ENCODE measurements at places on chromosomes 1 and 21.

DNA sequence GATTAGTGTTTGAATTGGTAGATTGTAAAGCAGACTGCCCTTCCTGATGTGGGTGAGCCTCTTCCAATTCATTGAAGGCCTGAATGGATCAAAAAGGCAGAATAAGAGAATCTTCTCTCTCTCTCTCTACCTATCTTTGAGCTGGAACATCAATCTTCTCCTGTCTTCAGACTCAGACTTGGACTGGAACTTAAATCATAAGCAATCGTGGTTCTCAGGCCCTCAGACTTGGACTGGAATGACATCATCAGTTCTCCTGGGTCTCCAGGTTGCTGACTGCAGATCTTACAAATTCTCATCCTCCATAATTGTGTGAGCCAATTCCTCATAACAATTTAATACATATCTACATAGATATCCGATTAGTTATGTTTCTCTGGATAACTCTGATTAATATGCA lies 66.8 kb downstream of the IER5 start:
- no peak for DNase-seq

- no peak for DNase-seq
Measured at GRCh38 chr21:16215663-16216183, 485.9 kb downstream of the USP25 start.

DNA sequence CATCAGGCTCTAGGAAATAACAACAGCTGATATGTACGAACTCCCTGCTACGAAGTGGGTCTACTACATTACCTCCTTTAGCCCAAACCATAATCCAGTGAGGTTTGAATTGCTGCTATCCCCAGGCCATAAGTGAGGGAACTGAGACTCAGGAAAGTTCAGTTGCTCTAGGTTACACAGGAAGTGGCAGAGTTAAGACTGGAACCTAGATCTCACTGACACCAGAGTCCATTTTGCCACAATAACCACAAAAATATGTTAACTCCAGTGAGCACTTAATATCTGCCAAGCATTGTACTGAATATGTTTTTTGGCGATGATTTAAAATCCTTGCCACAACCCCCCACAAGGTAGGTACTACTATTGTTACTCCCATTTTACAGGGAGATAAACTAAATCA lies 8.9 kb upstream of the TADA1 start:
- no peak for DNase-seq

DNA sequence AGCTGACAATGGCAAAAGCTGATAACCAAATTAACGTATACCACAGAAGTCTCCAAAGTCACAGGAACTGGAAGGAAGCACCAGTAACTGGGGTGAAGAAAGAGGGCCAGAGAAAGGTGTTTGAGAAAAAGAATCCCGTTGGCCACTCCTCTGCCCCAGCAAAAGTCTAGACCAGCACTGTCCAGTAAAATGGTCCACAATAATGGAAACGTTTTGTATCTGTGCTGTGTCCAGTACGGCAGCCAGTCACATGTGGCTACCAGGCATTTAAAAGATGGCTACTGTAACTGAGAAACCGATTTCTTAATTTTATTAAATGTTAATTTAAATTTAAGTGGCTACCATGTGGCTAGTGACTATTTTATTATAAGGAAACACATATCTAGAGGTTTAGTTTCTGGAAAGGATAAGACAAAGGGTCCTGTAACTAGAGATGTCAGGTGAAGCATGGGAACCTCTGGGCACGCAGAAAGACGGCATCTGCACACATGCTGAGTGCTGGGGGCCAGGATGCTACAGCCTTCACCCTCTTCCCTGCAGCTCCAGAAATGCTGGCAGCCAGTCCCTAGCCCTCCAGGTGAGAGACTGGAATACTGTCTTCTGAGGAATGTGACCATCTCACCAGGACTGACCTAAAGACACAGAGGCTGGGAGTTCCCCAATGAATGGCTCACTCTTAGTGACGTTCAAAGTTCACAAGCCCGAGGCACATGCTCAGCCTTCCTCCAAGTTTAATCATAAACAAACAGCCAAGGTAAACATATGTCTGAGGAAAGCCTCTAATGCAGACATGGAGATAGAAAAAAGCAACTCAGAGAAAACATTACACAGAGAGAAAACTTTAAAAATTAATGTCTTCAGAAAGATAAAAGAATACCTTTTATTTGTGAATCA lies 50.7 kb downstream of the JAK1 start:
- no peak for DNase-seq

DNA sequence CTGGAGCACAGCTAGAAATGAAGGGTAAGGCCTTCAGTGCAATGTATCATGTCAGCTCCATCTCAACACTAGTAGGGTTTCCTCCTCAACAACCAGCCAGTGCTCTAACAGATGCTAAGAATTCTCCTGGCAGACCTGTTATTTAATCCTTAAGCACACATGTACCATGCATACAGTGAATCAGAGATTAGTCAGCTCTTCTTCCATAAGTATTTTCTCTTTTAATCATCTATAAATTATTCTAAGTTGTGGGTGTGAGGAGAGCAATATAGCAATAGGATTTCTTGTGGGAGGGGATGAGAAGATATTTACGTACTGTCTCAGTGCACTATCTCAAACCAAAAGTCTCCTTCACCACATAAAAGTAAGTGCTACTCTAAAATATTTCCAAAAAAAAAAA lies 95.3 kb downstream of the COP1 start:
- DNase-seq: no peak

DNA sequence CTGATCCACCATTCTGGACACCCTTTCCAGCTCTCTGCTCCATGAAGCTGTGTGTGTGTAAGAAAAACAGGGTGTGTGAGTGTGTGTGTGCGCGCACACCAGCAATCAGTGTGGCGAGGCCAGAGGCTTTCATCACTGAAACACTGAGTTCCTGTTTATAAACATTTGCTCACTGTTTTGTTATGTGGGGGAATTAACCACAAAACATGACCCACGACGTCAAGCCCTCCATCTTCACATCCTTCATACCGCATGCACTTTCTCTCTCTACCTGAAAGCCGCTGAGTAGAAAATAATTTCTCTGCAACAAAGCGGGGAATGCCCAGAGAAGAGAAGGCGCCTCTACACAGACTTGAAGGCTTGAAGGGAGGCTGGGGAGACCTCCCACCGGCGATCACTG lies 148.9 kb upstream of the IRF2BP2 start:
- no peak for DNase-seq

DNA sequence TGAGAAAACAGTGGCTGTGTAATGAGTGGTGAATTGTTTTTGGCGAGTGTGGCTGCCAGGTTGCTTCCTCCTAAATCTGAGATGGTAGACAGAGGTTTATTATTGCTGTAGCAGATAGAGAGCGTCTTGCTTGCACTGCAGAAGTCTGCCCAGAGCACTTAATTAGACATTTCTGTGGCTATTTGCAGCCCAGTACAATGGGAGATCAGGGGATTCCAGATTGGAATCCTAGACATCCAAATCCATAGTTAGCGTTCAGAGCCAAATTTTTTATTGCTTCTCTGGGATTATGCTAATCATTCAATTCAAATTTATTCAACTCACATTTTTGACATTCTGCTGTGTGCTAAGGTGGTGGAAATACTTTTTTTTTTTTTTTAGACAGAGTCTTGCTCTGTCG lies 30.0 kb downstream of the KIF26B start:
- DNase-seq: no peak

GRCh38 chr1:36149973-36150295 lies 648 bp upstream of the TRAPPC3 start:
- no peak for DNase-seq

DNA sequence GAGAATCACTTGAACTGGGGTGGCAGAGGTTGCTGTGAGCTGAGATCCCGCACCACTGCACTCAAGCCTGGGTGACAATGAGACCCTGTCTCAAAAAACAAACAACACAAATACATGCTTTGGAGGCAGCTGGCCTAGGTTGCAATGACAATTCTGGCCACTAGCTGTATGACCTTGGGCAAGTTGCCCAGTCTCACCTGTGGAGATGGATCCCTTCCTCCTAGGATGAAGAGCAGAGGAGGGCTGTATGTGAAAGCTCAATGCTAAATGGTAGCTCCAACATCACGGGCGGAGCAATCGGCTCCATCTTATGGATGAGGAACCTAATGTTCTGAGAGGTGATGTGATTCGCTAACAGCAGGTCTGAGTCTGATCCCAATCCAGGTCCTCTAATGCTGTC lies 20.6 kb downstream of the ADORA1 start:
- no peak for DNase-seq

- no peak for DNase-seq
Measured at GRCh38 chr1:94562519-94563260, 21.1 kb upstream of the F3 start.

- no peak for DNase-seq
Measured at GRCh38 chr1:50531601-50532000, 108.4 kb upstream of the DMRTA2 start.

DNA sequence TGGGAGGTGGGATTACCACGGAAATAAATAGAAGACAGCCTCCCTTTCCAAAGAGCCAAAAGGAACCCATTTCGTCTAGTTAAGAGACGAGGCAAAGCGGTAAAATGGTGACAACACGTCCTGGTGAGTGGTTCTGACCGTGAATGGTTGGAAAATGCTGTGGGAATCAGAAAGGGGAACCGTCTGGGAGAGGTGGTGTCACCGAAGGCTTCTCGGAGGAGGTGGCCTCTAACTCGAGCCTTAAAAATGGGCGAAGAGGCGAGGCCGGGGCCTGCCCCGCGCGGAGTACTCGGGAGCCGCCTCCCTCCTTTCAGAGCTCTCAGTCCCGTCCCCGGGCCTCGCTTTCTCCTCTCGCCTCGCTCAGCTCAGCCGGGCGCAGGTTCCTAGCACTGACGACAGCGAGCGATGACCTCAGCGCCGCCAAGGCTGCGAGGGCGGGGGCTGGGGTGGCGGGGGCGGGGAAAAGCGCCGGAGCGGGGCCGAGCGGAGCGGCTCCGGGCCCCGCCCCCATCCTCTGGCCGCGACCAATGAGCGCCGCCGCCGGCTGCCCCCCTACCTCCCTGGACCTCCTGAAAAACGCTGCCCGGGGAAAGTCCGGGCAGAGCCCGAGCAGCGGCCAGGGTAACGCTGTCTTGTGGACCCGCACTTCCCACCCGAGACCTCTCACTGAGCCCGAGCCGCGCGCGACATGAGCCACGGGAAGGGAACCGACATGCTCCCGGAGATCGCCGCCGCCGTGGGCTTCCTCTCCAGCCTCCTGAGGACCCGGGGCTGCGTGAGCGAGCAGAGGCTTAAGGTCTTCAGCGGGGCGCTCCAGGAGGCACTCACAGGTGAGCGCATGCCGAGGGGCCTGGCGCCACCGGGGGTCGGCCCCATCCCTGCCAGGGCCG lies at the start of gene BTG2:
Gene BTG2 (plus strand): TSS at position 601 of the 890 bp plus-strand sequence. CDS start 88 bp downstream, at position 689.
- peak; percentile 50 for DNase-seq

GRCh38 chr1:60867782-60868181 lies 214.6 kb upstream of the NFIA start:
- DNase-seq: no peak

GRCh38 chr1:175844877-175845276 lies 101.5 kb upstream of the TNR start:
- no peak for DNase-seq

- DNase-seq: no peak
Measured at GRCh38 chr1:149979245-149979971, 31.1 kb downstream of the OTUD7B start.

DNA sequence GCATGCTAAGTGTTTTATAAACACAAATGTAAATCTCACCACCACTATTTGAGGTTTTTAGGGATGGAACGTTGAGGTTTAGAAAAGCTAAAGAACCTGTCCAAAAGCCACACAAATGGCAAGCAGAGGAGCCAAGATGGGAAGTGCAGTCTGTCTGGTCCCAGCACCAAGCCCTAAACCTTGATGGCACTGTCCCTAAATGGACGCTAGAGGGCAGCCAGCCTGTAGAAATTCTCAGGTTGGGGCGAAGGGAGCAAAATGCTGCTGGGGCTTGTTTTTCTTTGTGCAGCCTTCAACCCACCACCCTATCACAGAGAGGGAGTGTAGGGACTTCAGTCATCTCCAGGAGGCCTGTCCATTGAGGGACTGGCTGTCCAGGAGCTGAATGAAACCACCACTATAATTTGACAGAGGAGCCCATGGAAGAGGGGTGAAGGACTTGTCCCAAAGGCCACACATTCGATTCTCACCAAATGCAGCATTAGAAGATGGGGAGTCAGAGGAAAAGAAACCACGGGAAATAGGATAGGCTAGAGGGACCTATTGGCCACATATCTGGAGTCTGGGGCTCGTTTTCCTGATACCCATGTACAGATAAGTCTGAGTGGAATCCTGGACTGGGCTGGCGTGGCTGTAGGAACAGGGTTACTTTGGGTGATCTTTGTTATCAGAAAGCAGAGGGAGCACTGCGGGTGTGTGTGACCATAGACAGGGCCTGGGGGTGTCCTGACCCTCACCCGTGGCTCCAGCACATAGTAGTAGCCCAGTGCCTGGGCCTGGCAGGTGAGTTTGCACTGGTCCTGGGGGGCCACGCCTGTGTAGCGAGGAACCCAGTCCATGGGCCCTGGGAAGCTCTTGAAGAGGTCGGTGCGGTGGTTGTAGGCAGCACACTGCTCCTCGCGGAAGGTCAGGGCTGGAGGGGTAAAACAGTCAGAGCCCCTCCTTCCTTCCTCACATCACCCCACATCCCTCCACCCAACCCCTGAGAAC lies 6.1 kb downstream of the ADAMTS4 start:
- DNase-seq: no peak

- DNase-seq: no peak
Measured at GRCh38 chr1:162549001-162549400, 12.5 kb upstream of the UAP1 start.

DNA sequence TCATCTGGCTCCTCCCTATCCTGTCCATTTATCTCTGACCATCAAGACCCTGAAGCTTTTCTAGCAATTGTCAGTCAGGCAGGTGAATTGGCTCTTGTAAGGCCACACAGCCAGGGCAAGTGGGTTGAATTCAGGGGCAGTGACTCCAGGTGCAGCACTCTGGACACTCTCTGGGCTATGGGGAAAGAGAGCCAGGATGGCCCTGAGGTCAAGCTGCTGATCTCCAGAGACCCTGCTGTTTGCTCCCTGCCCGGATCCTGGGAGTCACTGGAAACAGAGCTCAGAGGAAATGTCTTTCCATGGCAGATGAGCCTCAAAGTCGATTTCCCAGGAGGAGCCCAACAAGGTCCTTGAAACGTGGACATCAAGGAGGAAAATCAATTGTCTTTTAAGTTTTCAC lies 184.4 kb downstream of the C1orf94 start:
- DNase-seq: no peak

DNA sequence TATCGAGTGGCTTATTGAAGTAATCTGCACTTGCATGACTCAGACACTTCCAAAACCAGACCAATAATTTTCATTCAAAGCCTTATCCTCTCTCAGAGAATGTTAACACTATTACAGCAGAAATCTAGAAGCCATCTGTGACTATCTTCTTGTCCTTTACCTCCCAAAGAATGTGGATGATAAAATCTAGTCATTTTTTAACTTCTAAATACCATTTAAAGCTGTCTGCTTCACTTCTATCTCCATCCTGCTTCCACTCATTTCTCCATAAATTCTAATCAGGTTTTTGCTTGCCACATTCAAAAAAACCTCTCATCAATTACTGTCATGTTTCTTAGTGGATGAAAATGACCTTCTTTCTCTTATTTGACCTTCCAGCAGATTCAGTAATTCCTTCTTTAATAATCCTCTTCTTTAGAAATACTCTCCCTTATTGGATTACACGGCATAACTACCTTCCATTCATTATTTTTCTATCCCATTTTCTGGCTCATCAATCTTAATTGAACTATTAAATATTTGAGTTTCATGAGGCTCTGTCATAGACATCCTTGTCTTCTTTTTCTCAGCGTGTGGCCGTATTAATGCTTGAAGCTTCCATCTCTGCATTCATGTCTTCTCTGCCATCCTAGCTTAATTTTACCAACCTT lies 1999.4 kb downstream of the MRPL39 start:
- no peak for DNase-seq

GRCh38 chr21:43206231-43207042 lies 37.6 kb downstream of the CRYAA start:
- DNase-seq: no peak
